Posterior vena cava (tissue), 2 donors: ENCODE measurements at places on chromosomes 6 and 20. TPM values are rescaled to one million over a fixed set of nuclear protein-coding genes. Genes with fewer than 3 reads are reported as not detected.

TTLL9 gene
- 0.19 TPM for total RNA-seq

BNIP5 gene
- not detected for total RNA-seq

CYP39A1 gene
- 1.5 TPM for total RNA-seq

BPIFB4 gene
- not detected for total RNA-seq

RAET1L gene
- total RNA-seq = not detected
